ENCODE measurements at places on chromosomes 16 and 17. TPM values are rescaled to one million over a fixed set of nuclear protein-coding genes. Genes with fewer than 3 reads are reported as not detected.

GRCh38 chr17:77708936-77709335 lies 249.6 kb upstream of the TNRC6C start:
- H3K4me1 ChIP-seq = no peaks in the 10 kb centered on the region
- no peak overlapping the region for H3K27ac ChIP-seq
- no peak overlapping the region for H3K4me3 ChIP-seq
- H3K27me3 ChIP-seq = no peaks in the 10 kb centered on the region
- H3K36me3 ChIP-seq = no peaks in the 10 kb centered on the region

GRCh38 chr16:78444-79150 lies 572 bp downstream of the MPG start:
- no peaks in the 10 kb centered on the region for H3K36me3 ChIP-seq
- peaks cover 29% of the 10 kb centered on the region for H3K4me1 ChIP-seq
- H3K27ac ChIP-seq = peak overlapping the region; percentile 66
- DNase-seq = no peak
- peak overlapping the region; percentile 72 for H3K4me3 ChIP-seq

DNA sequence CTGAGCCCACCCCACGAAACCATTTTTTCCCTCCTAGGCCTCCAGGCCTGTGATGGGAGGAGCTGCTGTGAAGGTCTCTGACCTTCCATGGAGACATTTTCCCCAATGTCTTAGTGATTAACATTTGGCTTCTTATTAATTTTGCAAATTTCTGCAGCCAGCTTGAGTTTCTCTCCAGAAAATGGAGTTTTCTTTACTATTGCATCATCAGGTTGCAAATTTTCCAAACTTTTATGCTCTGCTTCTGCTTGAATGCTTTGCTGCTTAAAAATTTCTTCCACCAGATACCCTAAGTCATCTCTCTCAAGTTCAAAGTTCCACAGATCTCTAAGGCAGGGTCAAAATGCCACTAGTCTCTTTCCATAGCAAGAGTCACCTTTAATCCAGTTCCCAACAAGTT lies 12.9 kb upstream of the MYH4 start:
- no peaks in the 10 kb centered on the region for H3K27me3 ChIP-seq
- no peaks in the 10 kb centered on the region for H3K36me3 ChIP-seq
- no peaks in the 10 kb centered on the region for H3K4me1 ChIP-seq
- no peak overlapping the region for H3K4me3 ChIP-seq
- H3K27ac ChIP-seq = no peak overlapping the region

Gene NOG
- polyA plus RNA-seq = 0.79 TPM

- DNase-seq = no peak
- H3K27ac ChIP-seq = no peak overlapping the region
- no peaks in the 10 kb centered on the region for H3K36me3 ChIP-seq
- H3K27me3 ChIP-seq = no peaks in the 10 kb centered on the region
- H3K4me1 ChIP-seq = no peaks in the 10 kb centered on the region
These were observed 28.2 kb upstream of the PSMD7 start for GRCh38 chr16:74268372-74268782.

- H3K4me1 ChIP-seq = no peaks in the 10 kb centered on the region
- H3K4me3 ChIP-seq = no peak overlapping the region
- no peaks in the 10 kb centered on the region for H3K36me3 ChIP-seq
These were observed 61.6 kb downstream of the RGS9 start for GRCh38 chr17:65198653-65199382.

Gene CD300A
- polyA plus RNA-seq = 5.5 TPM

DNA sequence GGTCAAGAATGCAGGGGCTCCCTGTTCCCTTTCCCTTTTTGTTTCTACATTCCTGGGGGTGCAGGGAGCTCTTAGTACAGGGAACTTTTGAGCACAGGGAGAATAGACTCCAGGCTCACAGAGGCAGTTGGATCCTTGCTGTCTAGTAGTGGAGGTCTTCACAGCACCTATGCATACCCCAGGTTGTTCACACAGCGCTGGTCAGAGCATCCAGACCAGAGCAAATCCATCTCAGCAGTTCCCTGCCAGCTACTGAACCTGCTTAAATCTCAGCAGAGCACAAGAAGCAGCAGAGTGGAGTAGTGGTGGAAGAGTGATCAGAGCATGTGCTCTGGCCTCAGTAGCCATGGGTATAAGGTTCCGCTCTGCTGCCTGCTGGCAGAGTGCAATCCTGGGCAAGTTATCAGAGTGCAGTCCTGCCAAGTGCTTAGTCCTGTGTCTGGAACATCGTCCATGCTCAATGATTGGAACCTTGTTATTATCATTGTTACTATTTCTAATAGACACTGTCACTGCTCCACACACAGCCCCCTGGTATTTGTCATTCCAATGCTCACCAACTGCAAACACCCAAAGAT lies 220.4 kb downstream of the CBLN1 start:
- no peak for DNase-seq
- no peaks in the 10 kb centered on the region for H3K27me3 ChIP-seq
- H3K27ac ChIP-seq = no peak overlapping the region
- no peaks in the 10 kb centered on the region for H3K4me1 ChIP-seq
- H3K4me3 ChIP-seq = no peak overlapping the region
- H3K36me3 ChIP-seq = no peaks in the 10 kb centered on the region

- H3K27me3 ChIP-seq = no peaks in the 10 kb centered on the region
- H3K4me3 ChIP-seq = no peak overlapping the region
- H3K4me1 ChIP-seq = no peaks in the 10 kb centered on the region
- H3K36me3 ChIP-seq = no peaks in the 10 kb centered on the region
- DNase-seq = no peak
- no peak overlapping the region for H3K27ac ChIP-seq
These were observed 120.8 kb upstream of the SEC14L1 start for GRCh38 chr17:77019893-77020379.

Gene ADAD2
- polyA plus RNA-seq = 0.27 TPM

GRCh38 chr16:7503666-7504065 lies 171.0 kb downstream of the RBFOX1 start:
- no peaks in the 10 kb centered on the region for H3K36me3 ChIP-seq
- no peak overlapping the region for H3K27ac ChIP-seq
- no peaks in the 10 kb centered on the region for H3K27me3 ChIP-seq
- no peaks in the 10 kb centered on the region for H3K4me1 ChIP-seq
- no peak for DNase-seq
- no peak overlapping the region for H3K4me3 ChIP-seq

Gene NT5M
- 0.54 TPM for polyA plus RNA-seq

GRCh38 chr16:86676254-86676670 lies 97.9 kb downstream of the FOXL1 start:
- no peak overlapping the region for H3K4me3 ChIP-seq
- H3K36me3 ChIP-seq = no peaks in the 10 kb centered on the region
- H3K4me1 ChIP-seq = no peaks in the 10 kb centered on the region

- no peaks in the 10 kb centered on the region for H3K36me3 ChIP-seq
- DNase-seq = no peak
- no peak overlapping the region for H3K27ac ChIP-seq
- no peak overlapping the region for H3K4me3 ChIP-seq
- no peaks in the 10 kb centered on the region for H3K27me3 ChIP-seq
These were observed 18.2 kb upstream of the MEOX1 start for GRCh38 chr17:43679911-43680310.

- DNase-seq = peak; percentile 25
- peaks cover 2% of the 10 kb centered on the region for H3K4me1 ChIP-seq
- no peak overlapping the region for H3K27ac ChIP-seq
- H3K27me3 ChIP-seq = peaks cover 57% of the 10 kb centered on the region
These were observed 47.1 kb downstream of the SRCIN1 start for GRCh38 chr17:38558728-38559050.

Gene PYCARD
- 207 TPM for polyA plus RNA-seq

DNA sequence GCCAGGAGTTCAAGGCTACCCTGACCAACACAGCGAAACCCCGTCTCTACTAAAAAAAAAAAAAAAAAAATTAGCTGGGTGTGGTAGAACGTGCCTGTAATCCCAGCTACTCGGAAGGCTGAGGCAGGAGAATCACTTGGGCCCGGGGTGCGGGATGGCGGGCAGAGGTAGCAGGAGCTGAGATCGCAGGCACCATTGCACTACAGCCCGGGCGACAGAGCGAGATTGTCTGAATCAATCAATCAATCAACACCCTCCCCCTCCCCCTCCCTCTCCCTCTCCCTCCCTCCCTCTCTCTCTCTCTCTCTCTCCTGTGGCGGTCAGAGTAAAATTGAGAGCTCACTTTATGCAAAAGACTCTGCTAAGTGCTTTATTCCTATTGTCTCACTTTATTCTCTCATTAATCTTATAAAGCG lies 1.2 kb downstream of the HSDL1 start:
- H3K4me1 ChIP-seq = no peaks in the 10 kb centered on the region
- peak overlapping the region; percentile 87 for H3K4me3 ChIP-seq
- H3K36me3 ChIP-seq = no peaks in the 10 kb centered on the region
- DNase-seq = no peak
- H3K27me3 ChIP-seq = no peaks in the 10 kb centered on the region

DNA sequence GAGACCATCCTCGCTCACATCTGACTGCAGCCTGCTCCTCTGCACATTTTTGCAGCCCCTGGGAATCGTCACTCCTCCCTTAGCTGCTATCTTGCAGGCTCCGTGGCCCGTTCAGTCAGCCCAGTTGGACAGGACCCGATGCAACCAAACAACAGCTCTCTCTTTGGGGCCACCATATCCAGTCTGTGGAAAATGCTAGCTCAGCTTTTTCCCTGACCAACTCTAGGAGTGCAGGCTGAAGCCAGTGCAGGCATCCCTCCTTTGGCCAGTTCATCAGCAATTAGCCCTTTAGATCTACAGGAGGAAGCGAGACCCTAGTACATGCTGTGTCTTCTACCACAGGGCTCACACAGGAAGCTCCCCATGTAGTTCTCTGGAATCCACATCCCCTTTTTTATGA lies 182.1 kb downstream of the HS3ST3A1 start:
- H3K4me3 ChIP-seq = no peak overlapping the region
- no peaks in the 10 kb centered on the region for H3K27me3 ChIP-seq
- peaks cover 29% of the 10 kb centered on the region for H3K4me1 ChIP-seq

Gene MYCBPAP
- 1.6 TPM for polyA plus RNA-seq

Gene EXOC3L1
- 7.0 TPM for polyA plus RNA-seq

- peak overlapping the region; percentile 99 for H3K27ac ChIP-seq
- no peak for DNase-seq
- H3K27me3 ChIP-seq = no peaks in the 10 kb centered on the region
- H3K4me1 ChIP-seq = peaks cover 4% of the 10 kb centered on the region
- H3K4me3 ChIP-seq = peak overlapping the region; percentile 89
These were observed 352 bp downstream of the GGNBP2 start for GRCh38 chr17:36545077-36545464.

DNA sequence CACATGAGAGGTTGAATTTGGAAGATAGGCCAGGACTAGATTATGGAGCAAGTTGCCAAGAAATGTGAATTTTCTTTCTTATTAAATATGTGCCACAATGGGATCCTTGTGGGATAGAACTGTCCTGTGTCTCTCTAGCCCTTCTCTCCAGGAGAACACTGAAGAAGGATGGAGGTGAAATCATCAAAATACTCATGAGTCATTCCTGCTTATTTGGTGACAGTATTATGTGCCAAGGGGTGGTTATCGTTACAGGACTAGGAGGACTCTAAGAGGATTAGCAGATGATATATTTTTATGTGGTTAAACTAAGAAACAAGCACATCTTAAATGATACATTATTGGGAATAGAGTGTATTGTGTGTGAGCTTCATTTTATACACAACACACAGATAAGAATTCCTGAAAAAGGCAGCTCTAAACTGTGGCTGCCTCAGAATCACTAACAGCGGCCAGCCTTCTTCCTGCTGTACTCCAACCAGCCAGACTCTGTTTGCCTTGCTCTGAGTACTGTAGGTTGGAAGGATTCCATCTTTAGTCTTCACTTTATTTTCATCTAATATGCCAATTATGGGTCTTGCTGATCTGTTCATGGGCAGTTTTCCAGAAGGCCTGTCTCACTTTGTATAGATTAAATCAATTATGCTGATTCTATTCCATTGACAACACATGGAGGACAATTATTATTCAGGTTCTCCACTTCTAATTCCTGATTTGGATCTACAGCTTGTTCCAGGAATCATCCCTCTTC lies 325.8 kb downstream of the ABCC12 start:
- no peak overlapping the region for H3K4me3 ChIP-seq
- no peaks in the 10 kb centered on the region for H3K27me3 ChIP-seq
- DNase-seq = no peak
- no peaks in the 10 kb centered on the region for H3K36me3 ChIP-seq
- no peak overlapping the region for H3K27ac ChIP-seq

- H3K27ac ChIP-seq = no peak overlapping the region
- H3K4me3 ChIP-seq = no peak overlapping the region
- no peaks in the 10 kb centered on the region for H3K4me1 ChIP-seq
- H3K36me3 ChIP-seq = no peaks in the 10 kb centered on the region
These were observed 6.5 kb upstream of the ABR start for GRCh38 chr17:1186214-1186820.

Gene HOXB4
- polyA plus RNA-seq = 2.2 TPM

GRCh38 chr16:19833176-19833575 lies 51.5 kb downstream of the GPRC5B start:
- DNase-seq = no peak
- H3K27me3 ChIP-seq = no peaks in the 10 kb centered on the region
- no peak overlapping the region for H3K27ac ChIP-seq
- no peak overlapping the region for H3K4me3 ChIP-seq
- H3K4me1 ChIP-seq = peaks cover 6% of the 10 kb centered on the region
- no peaks in the 10 kb centered on the region for H3K36me3 ChIP-seq

GRCh38 chr17:39325528-39326240 lies 75.7 kb downstream of the FBXL20 start:
- H3K4me1 ChIP-seq = no peaks in the 10 kb centered on the region
- H3K27ac ChIP-seq = no peak overlapping the region
- no peak for DNase-seq
- H3K36me3 ChIP-seq = no peaks in the 10 kb centered on the region
- H3K27me3 ChIP-seq = no peaks in the 10 kb centered on the region

- no peaks in the 10 kb centered on the region for H3K4me1 ChIP-seq
- no peak overlapping the region for H3K4me3 ChIP-seq
- H3K36me3 ChIP-seq = no peaks in the 10 kb centered on the region
- H3K27ac ChIP-seq = no peak overlapping the region
These were observed 190.0 kb downstream of the IRX3 start for GRCh38 chr16:54096607-54097006.

DNA sequence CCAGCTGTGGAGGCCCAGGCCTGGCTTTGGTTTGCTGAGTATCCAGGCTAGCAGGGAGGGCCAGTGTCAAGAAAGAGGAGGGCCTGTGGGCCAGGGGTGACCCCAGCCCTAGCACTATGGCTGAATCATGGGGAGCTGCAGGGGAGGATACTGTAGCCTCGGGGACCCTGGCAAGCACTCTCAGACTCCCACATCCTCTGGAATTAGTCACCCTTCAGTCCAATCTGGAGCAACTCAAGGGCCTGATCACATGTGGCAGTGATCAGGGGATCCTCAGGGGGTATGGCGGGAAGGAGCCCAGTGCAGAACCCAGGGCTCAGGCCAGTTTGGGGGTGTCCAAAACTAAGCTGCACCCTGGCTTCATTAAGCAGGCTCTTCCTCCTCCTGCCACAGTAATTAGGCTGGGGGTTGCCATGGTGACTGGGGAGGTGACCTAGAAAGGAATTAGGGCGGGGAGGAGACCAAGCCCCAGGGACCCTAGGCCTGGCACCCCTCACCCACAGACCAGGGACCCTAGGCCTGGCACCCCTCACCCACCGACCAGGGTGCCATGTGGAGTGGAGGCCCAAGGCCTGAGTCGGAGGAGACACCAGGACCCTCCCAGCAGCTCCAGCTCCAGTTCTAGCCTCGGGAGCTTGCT lies 5.8 kb downstream of the NLGN2 start:
- H3K27me3 ChIP-seq = peaks cover 20% of the 10 kb centered on the region
- no peak overlapping the region for H3K4me3 ChIP-seq
- H3K27ac ChIP-seq = no peak overlapping the region
- no peaks in the 10 kb centered on the region for H3K4me1 ChIP-seq
- H3K36me3 ChIP-seq = no peaks in the 10 kb centered on the region
- no peak for DNase-seq

Gene AGRP
- polyA plus RNA-seq = 0.10 TPM

Data from small intestine (tissue), 16 donors.